HS-27A (cell line): ENCODE measurements at places on chromosomes 5 and 9.

DNA sequence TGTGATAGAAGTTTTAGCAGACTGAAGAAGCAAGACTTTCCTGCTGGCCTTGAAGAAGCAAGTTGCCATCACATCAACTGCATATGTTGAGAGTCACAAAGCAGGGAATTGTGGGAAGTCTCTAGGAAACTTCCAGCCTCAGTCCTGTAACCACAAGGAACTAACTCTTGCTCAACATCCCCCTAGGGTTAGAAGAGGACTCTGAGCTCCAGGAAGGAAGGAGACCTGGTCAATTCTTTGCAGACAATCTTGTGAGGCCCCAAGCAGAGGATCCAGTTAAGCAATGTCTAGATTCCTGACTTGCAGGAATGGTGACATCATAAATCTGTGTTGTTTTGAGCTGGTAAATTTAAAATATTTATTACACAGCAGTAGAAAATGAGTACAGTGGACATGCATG is 18.6 kb upstream of the ZNF366 start:
- DNase-seq, result no peak

DNA sequence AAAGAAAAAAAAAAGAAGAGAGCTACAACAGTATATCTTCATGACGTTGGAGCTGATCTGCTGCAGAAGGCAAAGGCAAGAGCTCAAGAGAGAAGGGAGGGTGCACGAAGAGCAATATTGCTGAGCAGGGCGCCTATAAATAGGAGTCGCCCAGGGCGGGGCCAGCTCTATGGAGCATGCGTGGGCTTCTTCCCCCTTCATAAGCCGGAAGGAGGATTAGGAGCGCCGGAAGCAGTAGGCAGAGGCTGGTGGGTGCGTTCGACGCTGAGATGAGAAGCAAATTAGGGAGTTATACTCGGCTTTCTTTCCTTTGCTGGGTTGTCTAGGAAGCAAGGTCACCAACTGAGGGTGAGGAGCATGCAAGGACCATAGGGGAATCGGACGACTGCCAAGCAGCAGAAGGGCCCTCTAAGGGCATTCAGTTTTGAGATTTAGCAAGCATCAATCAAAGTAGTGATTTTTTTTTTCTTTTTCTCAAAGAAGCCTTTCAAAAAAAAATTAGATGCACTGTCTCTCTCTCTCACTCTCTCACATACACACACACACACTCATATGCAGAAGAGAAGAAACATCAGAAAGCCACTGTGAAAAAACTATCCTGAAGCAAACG is 496.7 kb downstream of the ENC1 start:
- DNase-seq, result no peak

- no peak for DNase-seq
These were observed 66.5 kb downstream of the DTWD2 start for GRCh38 chr5:118921866-118922265.

GRCh38 chr5:130871346-130872086 is 293.5 kb downstream of the HINT1 start:
- no peak for DNase-seq

DNA sequence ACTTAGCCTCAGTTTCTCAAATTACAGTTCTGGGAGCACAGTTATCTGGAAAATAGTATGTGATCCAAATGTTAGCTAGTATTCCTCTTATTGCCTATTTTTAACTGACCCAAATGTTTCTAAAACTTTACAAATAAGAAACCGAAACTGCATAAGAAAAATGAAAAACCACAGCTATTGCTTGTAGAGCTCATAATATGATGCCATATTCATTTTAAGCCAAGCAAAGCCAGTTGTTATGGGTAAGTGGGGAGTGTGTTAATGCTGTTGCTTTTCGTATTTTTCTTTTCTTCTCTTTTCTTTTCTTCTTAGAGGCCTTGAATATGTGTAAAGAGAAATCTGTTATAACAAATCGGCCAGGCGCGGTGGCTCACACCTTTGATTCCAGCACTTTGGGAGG is 447.4 kb upstream of the TUSC1 start:
- DNase-seq, result no peak
